Femur (tissue), 1 donor: ENCODE measurements at places on chromosomes 7 and 10.
A peak's percentile ranks its signal among the peaks of the same experiment; 100 is the strongest.

- no peak for DNase-seq
Observed at GRCh38 chr7:156554488-156554887, 86.1 kb upstream of the RNF32 start.

GRCh38 chr7:138755842-138756590 is 41.8 kb upstream of the TMEM213 start:
- DNase-seq, result no peak

- DNase-seq, result no peak
Observed at GRCh38 chr7:141220263-141220880, 146.5 kb downstream of the TMEM178B start.

DNA sequence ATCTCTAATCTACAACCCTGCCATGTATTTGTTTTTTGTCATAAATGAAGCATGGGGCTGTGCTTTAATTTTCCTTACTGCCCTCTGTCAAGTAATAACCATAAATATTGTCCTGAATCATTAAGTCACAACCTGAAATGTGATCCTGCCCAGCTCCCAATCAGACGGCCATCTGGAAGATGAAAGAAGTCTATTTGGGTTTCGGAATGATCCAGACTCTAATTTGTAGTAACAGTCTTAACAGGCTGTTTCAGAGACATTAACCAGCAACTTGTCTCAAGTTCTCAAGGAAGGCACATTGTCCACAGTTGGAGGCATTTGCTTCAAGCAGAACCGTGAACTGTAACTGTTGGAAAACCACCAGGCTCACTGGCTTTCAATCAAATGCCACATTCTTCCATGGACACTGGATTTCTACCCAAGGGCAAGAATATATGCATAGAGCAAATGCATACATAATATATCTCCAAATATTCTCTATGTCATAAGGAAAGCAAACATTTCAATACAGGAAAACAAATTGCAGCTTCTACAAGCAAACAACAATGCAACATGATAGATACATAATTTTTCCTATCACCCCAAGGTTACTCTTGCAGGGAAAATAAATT is 405.2 kb upstream of the NPVF start:
- no peak for DNase-seq

DNA sequence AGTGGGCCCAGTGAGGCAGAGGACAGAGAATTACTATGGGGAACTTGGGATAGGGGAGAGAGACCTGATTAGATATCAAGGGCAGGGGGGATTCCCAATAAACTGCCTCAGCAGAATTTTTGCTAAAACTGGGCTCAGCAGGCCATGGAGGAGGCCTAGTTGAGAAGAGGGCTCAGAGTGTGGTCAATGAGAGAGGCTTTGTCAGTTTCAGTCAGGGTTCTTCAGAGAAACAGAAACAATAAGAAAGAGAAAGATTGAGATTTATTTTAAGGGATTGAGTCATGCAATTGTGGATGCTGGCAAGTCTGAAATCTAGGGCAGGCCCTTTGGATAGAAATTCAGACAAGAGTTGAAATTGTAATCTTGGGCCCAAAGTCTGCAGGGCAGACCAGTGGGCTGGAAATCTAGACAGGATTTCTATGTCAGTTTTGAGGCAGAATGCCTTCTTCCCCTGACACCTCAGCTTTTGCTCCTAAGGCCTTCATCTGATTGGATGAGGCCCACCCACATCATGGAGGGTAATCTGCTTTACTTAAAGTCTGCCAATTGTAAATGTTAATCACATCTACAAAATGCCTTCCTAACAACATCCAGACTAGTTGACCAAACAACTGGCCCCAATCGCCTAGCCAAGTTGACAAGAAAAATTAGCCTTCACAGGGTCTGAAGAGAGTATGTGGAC is 33.5 kb upstream of the CCSER2 start:
- no peak for DNase-seq

DNA sequence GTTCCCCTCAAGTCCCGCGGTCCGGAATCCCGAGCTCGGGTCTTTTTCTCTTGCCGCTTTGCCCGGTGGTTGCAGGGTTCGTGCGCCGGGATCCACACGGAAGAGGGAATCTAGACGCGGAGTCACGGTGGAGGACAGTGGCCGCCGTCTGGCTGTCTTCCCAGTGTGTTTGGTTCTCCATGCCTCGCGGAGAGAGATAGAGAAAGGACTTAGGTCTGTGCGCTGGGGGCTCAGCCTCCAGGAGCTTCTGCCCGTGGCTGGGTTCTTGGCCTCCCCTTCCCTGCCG is 1.6 kb downstream of the FFAR4 start:
- DNase-seq, result no peak

DNA sequence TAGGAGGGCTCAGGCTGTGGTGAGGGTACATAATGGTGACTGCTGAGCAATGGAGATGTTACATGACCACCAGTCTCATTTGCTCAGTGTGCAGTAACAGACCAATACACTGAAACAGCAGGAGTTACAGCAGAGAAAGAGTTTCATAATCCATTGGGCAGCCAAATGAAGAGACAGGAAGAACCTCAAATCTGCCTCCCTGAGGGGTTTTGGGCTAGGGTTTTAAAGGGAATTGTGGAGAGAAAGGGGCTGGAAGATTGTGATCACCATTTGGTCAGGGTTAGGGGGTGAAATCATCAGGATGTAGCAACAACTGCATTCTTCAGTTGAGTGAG is 838.3 kb downstream of the GRID1 start:
- DNase-seq, result no peak

GRCh38 chr7:55018361-55019190 is at the start of gene EGFR:
EGFR (plus strand) TSS chr7:55019017; CDS start chr7:55019278, 261 bp downstream.
- peak; percentile 90 for DNase-seq

- no peak for DNase-seq
Observed at GRCh38 chr7:113085781-113086390, 741 bp downstream of the GPR85 start.

DNA sequence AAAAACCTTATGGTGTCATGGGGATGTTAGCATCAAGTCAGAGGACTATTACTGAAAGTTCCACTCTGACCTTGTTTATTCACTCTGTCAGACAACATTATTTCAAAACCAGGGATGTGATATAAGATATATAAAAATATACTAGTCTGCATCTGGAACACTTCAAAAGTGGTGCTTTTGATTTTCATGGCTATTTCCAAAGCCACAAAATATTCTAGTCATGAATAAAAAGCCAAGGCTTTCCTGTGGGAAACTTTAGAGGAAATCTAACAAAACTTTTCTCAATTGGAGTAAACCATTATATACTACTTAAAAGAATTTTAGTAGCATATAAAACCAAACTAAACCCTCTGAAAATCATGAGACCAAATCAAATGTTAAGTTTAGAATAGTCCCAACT is 205.2 kb downstream of the TMEM26 start:
- no peak for DNase-seq

DNA sequence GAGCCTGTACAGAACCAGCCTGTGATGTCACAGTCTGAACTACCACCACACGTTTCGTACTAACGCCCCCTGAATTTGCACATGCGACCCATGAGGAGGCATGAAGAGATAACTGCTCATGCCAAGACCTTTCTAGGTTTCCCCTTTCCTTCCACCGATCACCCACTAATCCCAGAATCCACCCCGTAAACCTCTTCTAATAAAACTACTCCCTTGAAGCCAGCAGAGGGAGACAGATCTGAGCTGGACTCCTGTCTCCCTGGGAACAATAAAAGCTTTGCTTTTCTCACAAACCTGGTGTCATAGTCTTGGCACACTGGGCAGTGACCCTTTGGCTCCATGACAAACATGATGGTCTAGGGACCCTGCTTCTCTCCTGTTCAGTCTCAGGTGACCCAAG is 144.5 kb downstream of the FRMD4A start:
- no peak for DNase-seq

- no peak for DNase-seq
Observed at GRCh38 chr7:140229101-140229525, 52.3 kb upstream of the KDM7A start.

DNA sequence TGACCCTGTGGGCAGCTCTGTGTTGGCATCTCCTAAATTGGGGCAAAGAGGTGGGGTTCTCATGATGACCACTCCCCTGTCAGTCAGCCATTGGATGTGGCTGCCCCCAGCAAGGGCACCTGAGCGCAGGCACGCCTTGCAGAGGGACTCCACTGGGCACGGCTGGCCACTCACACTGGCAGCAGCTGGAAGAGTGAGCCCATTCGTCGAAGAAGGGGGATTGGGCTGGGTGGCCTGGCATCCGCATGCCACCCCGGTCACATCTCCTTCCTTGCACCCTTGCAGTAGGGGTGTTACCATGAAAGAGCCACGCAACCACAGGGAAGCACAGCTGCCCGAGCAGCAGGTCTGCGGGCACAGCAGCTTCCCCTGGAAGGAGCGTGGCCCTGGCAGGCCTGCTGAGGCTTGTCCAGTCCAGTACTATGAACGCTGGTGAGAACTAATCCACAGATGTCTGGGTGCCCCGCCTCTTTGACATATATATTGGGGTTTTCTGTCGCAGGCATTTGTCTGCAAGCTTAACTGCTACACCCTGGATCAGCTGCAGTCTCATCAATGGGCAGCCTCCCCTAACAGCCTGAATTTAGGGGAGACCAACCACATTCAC is 25.7 kb upstream of the GRB10 start:
- DNase-seq, result no peak

- DNase-seq, result no peak
Observed at GRCh38 chr10:112758961-112759360, 191.1 kb upstream of the TCF7L2 start.

DNA sequence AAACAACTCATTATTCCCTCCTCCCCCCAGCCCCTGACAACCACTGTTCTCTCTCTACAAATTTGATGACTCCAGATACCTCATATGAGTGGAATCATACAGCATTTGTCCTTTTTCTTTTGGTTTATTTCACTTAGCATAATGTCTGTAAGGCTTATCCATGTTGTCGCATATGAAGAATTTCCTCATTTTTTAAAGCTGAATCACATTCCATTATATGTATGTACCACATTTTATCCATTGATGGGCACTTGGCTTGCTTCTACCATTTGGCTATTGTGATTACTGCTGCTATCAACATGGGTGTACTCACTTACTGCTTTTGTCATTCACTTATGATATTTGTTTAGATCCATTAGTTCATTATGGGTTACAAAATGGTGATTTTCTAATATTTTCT is 112.8 kb downstream of the BUB3 start:
- no peak for DNase-seq

DNA sequence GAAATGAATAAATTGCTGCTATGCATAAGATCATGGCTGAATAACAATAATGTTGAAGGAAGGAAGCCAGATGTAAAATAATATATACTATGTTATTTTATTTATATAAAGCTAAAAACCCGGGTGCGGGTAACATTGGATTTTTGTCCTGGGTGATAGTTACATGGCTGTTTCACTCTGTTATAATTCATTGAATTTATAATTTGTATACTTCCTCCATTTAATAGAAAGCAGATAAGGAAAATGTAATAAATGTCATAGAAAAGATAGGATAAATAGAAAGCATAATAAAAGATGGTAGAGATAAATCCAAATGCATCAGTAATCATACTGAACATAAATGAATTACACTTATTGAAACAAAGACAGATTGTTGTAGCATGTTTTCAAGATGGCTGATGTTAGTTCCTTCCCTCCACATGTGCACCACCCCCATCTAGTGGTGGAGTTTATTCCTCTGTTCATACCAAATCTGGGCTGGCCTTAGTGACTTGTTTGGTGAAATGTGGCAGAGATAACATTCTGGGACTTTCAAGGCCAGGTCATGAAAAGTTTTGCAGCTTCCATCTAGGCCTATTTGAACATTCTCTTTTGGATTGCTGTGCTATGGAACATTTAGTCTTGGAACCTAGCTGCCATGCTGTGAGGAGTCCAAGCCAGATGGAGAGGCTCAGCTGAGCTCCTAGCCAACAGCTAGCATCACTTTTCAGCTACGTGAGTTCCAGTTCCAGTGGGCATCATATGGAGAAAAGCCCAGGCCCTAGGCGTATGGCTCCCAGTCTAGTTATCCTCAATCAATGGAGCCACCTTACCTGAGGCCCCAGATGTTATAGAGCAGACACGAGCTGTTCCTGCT is 46.9 kb downstream of the AHCYL2 start:
- no peak for DNase-seq

DNA sequence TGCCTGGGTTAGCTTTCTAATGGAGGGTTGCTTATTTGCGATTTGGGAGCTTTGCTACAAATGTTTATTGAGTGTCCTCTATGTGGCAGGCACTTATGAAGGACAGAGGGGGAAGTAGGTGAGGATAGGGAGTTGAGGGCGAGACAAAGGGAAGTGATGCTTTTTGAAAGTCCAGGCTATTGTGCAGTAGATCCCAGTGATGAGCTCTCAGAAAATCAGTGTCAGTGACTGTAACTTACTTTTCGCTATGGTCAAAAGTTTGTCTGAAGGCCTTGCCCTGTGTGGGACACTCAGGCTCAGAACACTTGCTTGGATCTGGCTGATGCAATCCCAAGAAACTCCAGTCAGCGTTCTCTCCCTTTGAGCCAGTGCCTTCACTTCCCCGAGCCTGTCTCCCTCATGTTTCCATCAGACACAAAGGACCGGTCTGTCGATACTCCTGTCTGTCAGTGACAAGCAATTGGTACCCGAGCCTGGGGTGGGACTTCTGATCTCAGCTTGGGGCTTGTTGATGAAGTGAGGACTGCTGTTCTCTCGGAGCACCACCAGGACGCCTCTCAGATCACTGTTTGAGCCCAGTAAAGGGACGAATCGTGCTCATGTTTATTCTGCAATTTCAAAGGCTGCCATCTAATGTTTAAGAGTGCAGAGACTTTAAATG is 63.1 kb upstream of the SORCS3 start:
- DNase-seq, result no peak

- peak; percentile 39 for DNase-seq
Observed at GRCh38 chr10:31136930-31137885, 105.5 kb upstream of the ZNF438 start.

- DNase-seq, result no peak
Observed at GRCh38 chr10:113125612-113126011, 175.6 kb downstream of the TCF7L2 start.

GRCh38 chr10:48633381-48634197 is 28.7 kb upstream of the ARHGAP22 start:
- no peak for DNase-seq

- no peak for DNase-seq
Observed at GRCh38 chr10:46526682-46527038, 29.8 kb downstream of the GPRIN2 start.

DNA sequence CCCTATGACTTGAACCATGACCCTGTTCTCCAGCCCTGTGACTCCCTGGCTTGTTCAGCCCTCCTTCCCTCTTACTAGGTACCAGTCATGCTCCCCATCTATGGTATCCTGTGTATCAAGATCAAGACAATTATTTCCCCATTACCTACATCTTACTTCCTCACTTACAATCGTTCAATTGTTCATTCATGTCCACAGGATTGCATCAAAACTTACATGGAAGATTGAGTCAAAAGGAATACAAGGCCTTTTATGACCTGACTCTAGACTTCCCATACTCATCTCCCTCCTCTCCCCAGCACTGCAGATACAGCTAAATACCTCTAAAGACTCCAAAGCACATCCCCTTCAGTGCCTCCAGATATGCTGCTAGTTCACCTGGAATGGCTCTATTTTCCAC is 109.2 kb downstream of the CTTNBP2 start:
- no peak for DNase-seq

- DNase-seq, result no peak
Observed at GRCh38 chr7:71543396-71543795, 411.5 kb downstream of the GALNT17 start.

GRCh38 chr7:55903985-55904759 is 16.9 kb downstream of the ZNF713 start:
- DNase-seq, result no peak
